ENCODE measurements at places on chromosomes 11 and 22.

DNA sequence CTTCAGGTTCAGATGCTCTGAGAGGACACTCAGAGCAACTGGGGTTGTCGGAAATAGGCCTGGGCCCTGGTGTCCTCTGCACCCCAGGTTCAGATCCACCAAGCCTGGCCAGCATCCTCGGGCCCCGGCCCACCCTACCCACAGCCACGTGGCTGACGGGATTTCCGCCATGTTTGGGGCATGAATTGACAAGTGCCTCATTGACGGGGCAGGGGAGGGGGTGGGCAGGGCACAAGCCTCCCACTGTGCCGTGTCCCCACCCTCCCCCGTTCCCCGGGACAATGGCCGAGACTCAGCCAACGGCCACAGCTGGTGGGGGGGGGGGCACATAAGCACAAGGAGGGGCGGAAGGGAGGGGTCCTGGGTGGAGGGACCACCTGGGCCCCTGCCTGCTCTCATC lies 8.5 kb downstream of the MYRF start:
- no peak for DNase-seq

DNA sequence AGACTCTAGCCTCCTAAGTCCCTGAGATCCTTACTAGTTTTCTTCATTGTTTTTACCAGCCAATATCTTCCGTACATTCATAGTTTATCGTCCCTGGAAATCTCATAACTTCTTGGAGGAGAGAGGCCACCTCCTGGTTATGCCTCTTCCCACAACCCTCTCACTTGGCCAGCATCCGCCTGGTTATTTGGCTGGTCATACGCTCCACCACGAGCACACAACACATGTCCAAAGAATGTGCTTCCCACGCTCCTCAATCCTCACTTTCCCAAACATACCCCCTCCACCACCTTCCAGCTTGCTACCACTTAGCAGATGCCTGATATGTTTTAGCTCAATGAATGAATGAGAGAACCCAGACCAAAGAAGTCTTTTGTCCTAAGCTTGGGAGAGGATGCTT lies 83.5 kb upstream of the EIF3D start:
- no peak for DNase-seq

DNA sequence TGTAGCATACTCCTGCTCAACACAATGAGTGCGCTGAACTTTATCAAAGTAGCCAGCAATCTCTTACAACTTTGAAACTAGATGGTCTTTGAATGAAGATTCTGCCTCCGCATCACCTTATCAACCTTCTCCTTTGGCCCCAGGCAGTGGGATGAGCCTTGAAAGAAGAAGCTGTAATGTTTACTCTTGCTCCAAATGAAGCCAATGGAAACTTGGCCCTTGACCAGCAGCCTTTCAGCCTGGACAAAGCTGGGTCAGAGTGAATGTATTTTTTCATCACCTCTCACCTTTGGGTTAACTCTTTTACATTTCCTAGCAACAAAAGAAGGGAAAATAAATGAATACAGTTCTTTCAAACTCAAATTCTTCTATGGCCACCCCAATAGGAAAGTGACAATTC lies 359.1 kb downstream of the KCNA4 start:
- no peak for DNase-seq

DNA sequence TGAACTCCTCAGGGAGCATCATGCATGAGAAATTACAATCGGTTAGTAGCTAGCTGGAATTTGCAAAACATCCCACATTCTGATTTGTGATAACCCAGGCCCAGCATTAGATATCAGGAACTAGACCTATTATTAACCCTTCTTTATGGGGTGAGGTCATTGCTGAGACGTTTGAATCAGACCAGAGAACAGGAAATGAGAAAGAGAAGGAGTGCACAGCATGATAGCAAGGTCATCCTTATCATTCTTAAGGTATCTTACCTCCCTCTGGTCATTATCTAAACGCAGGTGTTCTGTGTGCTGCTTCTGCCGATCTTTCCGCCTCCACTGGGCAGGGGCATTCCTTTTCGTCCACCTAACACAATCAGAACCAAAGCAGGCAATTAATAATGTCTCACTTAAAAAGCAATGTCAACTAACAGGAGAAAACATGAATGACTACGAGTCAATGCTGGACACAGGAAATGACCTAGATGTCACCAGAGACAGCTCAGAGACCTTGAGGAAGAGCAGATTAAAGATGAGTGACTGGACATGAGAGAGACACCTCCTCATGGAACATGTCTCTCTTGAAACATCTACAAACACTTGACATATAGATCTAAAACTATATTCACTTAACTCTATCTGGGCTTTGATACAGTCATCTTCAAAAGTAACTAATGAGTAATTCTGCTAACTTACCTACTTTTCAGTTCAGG lies 78.3 kb upstream of the SCUBE2 start:
- DNase-seq = no peak

GRCh38 chr11:105429096-105429910 lies 180.6 kb upstream of the GRIA4 start:
- DNase-seq = no peak

- peak; percentile 74 for DNase-seq
Measured at GRCh38 chr22:30876915-30877553, 91.5 kb downstream of the MORC2 start.

- no peak for DNase-seq
Measured at GRCh38 chr11:110340436-110340835, 44.0 kb upstream of the RDX start.

DNA sequence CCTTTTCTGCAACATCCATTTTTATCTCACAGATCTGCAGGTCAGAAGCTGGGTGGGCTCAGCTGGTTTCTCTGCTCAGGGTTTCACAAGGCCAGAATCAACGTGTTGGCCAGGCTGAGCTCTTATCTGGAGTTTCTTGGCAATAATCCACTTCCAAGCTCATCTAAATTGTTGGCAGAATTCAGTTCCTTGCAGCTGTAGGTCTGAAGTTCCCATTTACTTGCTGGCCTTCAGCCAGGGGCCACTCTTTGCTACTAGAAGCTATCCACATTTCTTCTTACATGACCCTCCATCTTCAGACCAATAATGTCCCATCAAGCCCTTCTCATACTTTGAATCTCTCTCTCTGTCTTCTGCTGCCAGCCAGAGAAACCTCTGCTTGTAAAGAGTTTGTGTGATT lies 103.5 kb downstream of the WNT11 start:
- DNase-seq = no peak

DNA sequence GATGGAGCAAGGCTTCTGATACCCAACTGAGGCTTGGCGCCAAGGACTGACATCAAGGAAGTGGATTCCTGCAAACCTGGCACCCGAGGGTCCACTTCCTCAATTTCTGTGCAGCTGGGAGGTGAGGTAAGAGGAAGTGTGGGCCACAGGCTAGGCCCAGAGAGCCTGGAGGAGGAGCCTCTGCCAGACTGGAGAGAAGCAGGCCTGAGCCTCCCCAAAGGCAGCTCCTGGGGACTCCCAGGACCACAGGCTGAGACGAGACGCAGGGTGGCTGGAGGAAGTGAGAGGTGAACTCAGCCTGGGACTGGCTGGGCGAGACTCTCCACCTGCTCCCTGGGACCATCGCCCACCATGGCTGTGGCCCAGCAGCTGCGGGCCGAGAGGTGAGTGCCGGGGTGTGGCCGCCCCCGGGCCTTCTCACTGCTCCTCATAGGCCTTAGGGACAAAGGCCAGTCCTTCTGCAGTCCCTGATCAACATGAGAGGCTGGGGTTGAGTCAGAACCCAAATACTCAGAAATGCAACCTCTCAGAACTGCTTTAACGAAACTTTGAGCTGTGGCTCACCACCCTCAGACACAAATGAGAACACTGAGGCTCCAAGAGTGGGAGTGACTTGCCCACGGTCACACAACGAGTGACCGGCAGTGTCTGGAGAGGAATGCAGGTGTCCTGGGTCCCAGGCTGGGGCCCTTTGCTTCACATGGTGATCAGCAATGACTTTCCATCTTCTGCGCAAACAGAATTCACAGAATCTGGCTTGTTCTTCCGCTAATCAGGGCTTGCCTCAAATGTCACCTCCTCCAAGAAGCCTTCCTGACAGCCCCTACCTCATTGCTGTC lies at the start of gene NCF4:
NCF4 (plus strand) TSS at position 186 of the 839 bp plus-strand sequence; CDS start at position 352, 166 bp downstream.
- no peak for DNase-seq

DNA sequence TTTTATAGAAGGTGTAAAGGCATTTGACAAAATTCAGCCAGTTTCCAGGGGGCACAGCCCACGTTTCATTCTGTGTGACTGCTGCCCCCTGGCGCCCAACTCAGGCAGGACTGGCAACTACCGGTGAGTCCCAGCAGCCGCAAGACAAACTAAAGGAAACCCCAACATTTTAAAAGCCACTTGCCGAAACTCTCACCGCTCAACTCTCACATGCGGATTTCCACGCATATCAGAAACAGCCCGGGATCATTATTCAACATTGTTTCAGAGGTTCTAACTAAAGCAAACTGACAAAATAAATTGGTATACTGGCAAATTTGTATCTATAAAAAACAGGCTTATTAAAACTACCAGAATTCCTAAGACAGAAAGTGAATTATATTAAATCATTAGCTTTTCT lies 48.2 kb downstream of the MORC2 start:
- DNase-seq = no peak

- DNase-seq = no peak
Measured at GRCh38 chr11:126824035-126824607, 176.4 kb downstream of the KIRREL3 start.

DNA sequence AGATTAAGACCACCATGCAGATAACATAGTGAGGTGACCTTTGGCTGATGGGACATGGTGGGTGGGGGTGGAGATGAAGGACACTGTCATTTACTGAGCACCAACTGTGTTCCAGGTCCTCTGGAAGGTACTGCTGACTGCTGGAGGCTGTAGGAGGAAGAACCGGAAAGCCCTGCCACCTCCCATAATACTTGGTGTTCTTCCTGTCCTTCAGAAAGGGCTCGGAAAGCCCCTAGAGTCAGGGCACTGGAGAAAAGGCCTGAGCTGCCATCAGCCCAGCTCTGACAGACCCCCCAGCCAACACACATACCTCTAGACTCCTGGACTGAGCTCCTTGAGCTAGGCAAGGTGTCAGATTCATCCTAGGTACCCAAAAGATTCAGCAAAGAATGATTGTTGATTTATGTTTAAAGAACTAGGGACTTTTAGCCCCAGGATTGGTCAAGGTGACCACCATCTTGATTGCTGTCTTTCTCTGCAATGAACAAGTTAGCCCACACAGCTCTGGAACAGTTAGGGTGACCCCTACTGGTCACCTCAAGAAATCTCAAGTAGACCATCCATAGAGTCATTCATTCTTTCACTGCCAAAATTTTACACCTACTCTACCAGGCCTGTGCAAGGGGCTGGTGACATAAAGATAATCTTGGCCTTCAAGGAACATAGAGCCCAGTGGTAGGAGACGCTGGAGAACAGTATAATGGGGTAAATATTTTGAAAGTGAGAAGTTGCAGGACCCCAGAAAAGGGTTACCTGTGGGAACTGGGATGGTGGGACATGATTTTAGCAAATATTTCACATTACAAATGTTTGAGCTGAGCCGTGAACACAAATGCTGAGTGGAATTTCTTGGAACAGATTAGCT lies 39.4 kb downstream of the IRAG1 start:
- DNase-seq = no peak

- DNase-seq = no peak
Measured at GRCh38 chr22:38519453-38520250, 13.5 kb upstream of the DDX17 start.

DNA sequence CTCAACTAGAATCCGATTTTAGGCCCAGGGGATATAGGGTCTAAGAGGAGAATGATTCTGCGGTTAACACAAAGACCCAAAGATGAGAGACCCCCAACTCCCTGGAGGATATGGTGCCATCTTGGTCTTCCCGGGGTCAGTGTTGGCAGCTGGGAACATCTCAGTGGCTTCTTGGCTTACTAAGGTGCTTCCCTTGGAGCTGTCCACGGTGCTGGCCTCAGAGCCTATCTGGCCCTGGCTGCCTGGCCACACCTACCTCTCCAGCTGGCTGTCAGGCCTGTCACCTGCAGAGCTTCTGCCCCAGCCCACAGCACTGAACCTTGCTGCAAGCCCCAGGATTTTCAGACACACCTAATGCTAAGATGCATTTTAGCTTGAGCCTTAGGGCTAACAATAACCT lies 70.7 kb upstream of the THY1 start:
- DNase-seq = no peak

GRCh38 chr22:20061481-20061861 lies 18.6 kb upstream of the DGCR8 start:
- DNase-seq = no peak

DNA sequence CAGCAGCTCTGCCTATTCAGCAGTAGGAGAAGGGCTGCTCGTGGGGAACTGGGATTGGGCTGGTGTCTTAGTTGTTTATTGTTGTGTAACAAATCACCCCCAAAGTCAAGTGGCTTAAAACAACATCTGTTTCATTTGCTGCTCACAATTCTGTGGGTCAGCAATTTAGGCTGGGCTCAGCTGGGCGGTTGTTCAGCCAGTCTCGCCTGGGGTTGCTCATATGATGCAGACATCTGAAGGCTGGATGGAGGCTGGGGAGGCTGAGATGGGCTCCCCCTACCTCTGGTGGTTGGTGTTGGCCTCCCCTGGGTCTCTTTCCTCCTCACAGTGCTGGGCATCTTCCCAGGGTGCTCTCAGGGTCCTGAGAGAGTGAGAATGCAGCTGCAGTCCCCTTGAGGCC lies 43.3 kb upstream of the PARVG start:
- DNase-seq = no peak
